A549 treated with CORT108297 at 1 μM for 4 hours (cell line): ENCODE measurements at places on chromosomes 5 and 9. TPM values are rescaled to one million over a fixed set of nuclear protein-coding genes. Genes with fewer than 3 reads are reported as not detected.

The SPATA31C1 gene
- not detected in 5 replicates for total RNA-seq

The GFI1B gene
- 0.03 to 0.14 TPM (median 0.12 TPM) in 3 of 5 replicates, not detected in the others for total RNA-seq

The SKP2 gene
- total RNA-seq = 15.8 to 20.9 TPM (median 19.3 TPM) in 5 replicates

The STKLD1 gene
- 0.71 to 1.3 TPM (median 0.96 TPM) in 5 replicates for total RNA-seq

The TERT gene
- total RNA-seq = 1.3 to 3.6 TPM (median 2.7 TPM) in 5 replicates

The PROP1 gene
- total RNA-seq = not detected in 5 replicates
